ENCODE measurements at places on chromosomes 12 and 14. TPM values are rescaled to one million over a fixed set of nuclear protein-coding genes. Genes with fewer than 3 reads are reported as not detected.

SELPLG gene
- polyA plus RNA-seq: 37.0 TPM

ANO4 gene
- not detected for polyA plus RNA-seq

CRIP2 gene
- polyA plus RNA-seq: 70.8 TPM

CD27 gene
- 264 TPM for polyA plus RNA-seq

SLC17A8 gene
- not detected for polyA plus RNA-seq

CYP46A1 gene
- polyA plus RNA-seq: not detected

P2RX2 gene
- polyA plus RNA-seq: not detected

TAS2R20 gene
- polyA plus RNA-seq: not detected

CCDC197 gene
- not detected for polyA plus RNA-seq

GPR65 gene
- 12.1 TPM for polyA plus RNA-seq

TOGARAM1 gene
- 11.0 TPM for polyA plus RNA-seq
